ENCODE measurements at places on chromosomes 11 and 22.
A peak's percentile ranks its signal among the peaks of the same experiment; 100 is the strongest.

GRCh38 chr11:15650105-15650938, 535.6 kb downstream of the INSC start:
- DNase-seq, result peak; percentile 41

GRCh38 chr11:71340086-71340606, 87.8 kb upstream of the SHANK2 start:
- DNase-seq, result no peak

DNA sequence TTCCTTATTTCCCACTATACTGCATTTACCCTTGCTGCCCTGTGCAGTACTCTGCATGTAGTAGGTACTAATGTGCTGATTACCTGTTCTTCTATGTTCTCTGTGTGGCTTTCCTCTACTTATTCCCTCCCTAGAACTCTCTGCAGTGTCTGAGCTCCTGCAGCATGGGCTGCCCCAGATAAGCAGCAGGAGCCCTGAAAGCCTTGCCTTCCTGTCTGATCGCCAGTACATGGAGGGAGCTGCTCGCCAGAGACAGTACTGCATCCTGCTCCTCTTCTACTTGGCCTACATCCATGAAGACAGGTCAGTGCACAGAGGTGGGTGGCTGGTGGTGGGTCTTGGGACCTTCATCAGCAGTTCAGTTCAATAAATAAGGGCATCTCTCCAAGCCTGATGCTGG, 42.2 kb upstream of the CCDC134 start:
- no peak for DNase-seq

DNA sequence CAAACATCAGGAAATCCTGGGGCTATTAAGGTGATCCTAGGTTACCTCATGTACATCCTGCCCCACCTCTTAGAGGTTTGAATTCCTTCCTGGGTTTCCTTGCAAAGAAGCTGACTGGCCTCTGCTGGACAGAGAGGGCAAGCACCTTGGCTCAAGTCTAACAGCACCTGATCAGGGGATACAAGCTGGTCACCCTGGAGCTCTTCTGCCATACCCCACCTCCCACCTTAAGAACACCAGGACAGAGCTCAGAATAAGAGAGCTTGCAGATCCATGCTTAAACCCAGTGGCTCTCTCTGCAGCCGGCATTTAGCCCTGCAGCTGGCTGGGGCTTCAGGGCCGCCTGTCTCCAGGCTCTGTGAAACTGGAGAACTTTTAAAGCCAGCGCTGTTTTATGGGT, 386.6 kb upstream of the NARS2 start:
- DNase-seq, result no peak

GRCh38 chr11:65791719-65792213, 4.9 kb downstream of the OVOL1 start:
- no peak for DNase-seq

DNA sequence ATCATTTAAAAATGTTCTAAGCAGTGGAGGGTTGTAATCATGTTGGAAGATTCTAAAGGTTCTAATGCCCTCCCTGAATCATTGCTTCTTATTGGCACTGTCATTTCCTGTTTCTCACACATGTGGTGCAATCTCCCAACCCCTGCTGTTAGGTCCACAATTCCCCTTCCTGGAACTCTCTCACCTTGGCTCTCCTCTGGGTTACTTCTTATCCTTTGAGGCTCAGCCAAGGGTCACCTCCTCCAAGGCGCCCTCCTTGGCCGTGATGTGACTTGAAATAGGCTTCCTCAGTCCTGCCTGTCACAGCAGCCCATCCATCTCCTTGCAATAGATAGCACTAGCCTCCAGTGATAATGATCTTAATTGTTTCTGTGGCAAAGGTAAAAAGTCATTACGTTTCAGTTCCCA, 149.8 kb downstream of the TTC17 start:
- DNase-seq, result no peak

GRCh38 chr11:134533511-134533910, 121.5 kb upstream of the B3GAT1 start:
- no peak for DNase-seq

- no peak for DNase-seq
Observed at GRCh38 chr11:121590772-121591404, 138.1 kb upstream of the SORL1-AS1 start.

DNA sequence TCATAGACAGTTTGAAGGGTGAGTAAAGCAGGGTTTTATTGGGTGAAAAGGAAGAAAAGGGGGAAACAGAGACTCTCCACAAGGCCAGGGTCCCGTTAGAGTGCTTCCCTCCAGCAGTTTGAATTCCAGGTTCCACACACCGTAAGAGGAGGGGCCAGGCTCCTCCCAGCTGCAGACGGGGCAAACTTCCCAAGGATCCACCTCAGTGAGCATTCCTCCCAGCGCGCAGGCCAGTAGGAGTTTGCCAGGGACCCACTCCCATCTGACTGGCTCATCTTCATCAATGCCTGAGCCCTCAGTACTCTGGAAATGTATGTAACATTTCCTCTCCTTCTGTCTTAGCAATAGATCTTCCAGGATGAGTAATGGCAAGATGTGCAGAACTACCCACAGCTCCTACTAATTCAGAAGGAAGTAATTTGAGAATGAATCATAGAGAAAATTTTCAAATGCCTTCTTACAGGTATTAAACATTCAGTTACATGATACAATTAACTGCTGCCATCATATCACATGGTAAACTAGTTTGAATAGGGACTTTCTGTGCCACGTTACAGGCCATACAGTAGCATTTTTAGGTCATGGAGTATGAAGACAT, 34.0 kb upstream of the TRPC6 start:
- DNase-seq, result no peak

DNA sequence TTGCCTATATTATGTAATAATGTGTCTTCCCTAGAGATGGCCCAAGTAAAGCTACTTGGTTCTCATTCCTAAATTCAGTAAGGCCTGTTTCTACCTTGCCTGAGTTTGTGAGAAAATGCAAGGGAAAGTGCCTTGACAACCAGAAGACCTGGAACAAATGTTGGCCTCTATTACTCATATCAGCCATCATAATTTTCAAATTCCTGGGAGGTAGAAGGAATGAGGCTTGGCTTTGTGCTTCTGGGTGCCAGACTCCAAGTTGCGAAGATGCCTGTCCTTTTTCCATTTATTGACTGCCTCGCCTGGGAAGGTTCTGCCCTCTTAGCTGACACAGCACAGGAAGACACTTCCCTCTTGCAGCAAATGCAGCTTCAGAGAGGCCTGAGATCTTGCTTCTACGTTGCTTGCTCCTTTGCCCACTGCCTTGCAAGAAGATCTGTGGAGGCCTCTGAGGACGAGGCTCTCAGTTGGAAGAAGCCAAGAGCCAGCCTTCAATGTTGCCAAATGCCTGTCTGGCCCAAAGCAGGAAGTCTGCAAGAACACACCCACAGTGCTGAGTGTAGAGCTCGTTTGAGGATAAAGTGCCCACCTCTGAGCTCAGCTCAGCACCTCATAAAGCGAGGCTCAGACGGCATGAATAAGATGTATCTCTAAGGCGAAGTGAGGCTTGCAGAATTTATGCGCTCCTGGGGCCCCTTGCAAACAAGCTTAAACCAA, 120.1 kb downstream of the GALNT18 start:
- no peak for DNase-seq

- no peak for DNase-seq
Observed at GRCh38 chr11:14902650-14903350, 10.8 kb upstream of the CYP2R1 start.

- no peak for DNase-seq
Observed at GRCh38 chr11:7574491-7575130, 60.8 kb downstream of the PPFIBP2 start.

GRCh38 chr22:49368976-49369725, 458.5 kb downstream of the BRD1 start:
- DNase-seq, result no peak

GRCh38 chr11:93444617-93445073, 98.5 kb downstream of the SMCO4 start:
- no peak for DNase-seq

- DNase-seq, result no peak
Observed at GRCh38 chr11:133254601-133255000, 277.7 kb downstream of the OPCML start.

GRCh38 chr11:65918211-65919140, at the start of gene C11orf68:
Gene C11orf68 (minus strand): TSS chr11:65919062. CDS start chr11:65919031, 31 bp downstream.
- DNase-seq, result no peak

DNA sequence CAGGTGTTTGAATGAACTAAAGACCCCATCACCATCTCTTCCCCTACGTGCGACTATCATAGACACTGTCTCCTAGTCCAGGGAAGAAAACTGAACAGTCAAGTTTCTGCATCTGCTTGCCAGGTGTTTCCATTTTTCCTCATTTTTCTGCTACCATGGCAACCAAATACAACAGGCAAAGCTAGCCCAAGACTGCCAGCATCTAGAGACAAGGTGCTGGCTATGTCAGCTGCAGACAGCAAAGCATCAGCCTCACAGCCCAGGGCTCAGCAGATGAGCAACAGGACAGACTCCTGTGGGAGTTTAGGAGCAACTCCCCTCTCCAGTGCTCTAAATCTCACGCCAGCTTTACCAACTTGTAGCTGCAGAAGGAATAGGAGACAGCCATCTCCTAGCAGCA, 124.3 kb downstream of the C11orf58 start:
- no peak for DNase-seq

- DNase-seq, result no peak
Observed at GRCh38 chr11:71247551-71248250, 4.7 kb downstream of the SHANK2 start.

DNA sequence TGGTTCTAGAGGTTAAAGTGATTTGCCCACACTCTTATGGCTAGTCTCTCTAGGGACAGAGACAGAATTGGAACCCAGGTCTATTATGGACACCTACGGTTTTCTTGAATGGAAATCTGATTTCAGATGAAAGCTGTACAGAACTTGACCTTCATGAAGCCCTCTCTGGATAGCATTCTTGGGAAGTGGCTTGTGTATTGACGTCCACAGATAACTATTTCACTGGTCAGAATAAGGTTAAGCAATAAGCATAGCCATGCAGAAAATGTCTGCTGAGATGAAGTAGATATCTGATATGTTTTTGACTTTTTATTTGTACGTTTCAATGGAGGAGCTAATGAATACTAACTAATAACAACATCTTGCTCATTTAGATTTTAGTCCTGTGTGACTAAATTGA, 1.1 kb downstream of the TLCD5 start:
- DNase-seq, result no peak

- DNase-seq, result peak; percentile 93
Observed at GRCh38 chr11:11841723-11842420, at the start of gene USP47. Gene USP47 (plus strand): TSS chr11:11841972. CDS start chr11:11842186, 214 bp downstream.

GRCh38 chr11:119335091-119335654, 846 bp downstream of the RNF26 start:
- no peak for DNase-seq

DNA sequence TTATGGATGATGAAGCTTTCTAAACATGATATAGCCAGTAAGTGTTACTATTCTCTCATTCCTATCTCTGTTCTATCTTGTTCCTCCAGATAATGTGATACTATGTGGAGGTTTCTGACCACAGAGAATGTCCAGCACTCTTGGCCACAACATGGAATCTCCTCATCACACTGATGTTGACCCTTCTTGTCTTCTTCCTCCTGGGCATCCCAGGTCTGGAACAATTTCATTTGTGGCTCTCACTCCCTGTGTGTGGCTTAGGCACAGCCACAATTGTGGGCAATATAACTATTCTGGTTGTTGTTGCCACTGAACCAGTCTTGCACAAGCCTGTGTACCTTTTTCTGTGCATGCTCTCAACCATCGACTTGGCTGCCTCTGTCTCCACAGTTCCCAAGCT, 9.9 kb upstream of the OR56B1 start:
- DNase-seq, result no peak

GRCh38 chr11:61102667-61103571, 630 bp downstream of the CD5 start:
- no peak for DNase-seq

Data from stimulated activated CD4-positive, alpha-beta T cell treated with anti-CD3 and anti-CD28 coated beads, Interleukin-1b, Interleukin-23, amount 100 ng/mL, for 1 hour (primary cell).